ENCODE measurements at places on chromosomes 2 and 18. TPM values are rescaled to one million over a fixed set of nuclear protein-coding genes. Genes with fewer than 3 reads are reported as not detected.

DNA sequence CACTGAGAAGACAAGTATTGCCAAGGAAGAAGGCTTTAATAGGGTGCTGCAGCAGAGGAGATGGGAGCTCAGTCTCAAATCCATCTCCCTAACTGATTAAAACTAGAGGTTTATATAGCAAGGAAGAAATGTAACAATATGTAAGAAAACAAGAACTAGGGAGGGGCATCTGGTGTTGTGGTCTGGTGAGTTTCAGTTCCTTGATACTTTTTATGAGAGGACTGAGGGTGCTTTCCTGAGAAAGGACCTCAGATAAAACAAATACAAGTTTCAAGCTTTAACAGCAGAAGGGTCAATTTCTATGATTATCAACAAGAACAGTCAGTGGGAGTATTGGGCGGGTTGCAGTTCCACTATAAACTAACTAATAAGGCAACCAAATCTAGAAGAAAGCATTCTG is 1967.5 kb downstream of the SUCLG1 start:
- DNase-seq: no peak
- H3K36me3 ChIP-seq: no peaks in the 10 kb centered on the region
- H3K4me3 ChIP-seq: no peak overlapping the region

ERCC3 gene
- total RNA-seq: 64.8 TPM

PAX3 gene
- not detected for total RNA-seq

DNA sequence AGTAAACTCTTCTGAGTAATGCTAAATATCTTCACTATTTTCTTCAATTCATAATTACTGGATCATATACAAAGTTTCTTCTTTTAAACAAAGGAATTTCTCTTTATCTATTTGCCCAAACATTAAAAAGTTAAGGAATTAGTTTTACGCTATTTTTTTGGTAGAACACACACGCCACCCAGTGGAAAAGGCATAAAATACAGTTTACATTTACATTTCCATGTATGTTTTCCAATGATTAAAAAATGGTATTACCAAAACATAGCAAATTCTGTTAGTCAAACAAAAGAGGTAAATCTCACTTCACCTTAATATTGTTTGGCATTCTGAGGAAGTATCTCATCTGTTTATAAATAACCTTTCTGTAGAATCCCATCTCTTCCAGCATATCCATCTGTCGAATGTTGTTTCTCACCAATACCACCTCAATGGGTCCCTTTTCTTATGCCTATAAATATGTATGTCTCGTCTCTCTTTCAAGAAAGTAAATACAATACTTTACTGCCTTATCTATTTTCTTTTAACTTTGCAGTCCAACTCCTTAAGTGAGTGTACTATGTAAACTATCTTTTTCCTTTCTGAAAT is 7.2 kb downstream of the BOLL start:
- no peaks in the 10 kb centered on the region for H3K36me3 ChIP-seq
- no peak overlapping the region for H3K4me3 ChIP-seq
- H3K27ac ChIP-seq: no peak overlapping the region

GRCh38 chr18:2981212-2981728 is 31.7 kb downstream of the LPIN2 start:
- no peaks in the 10 kb centered on the region for H3K27me3 ChIP-seq
- H3K4me3 ChIP-seq: peak overlapping the region; percentile 89
- peak overlapping the region; percentile 94 for H3K27ac ChIP-seq
- peaks cover 23% of the 10 kb centered on the region for H3K36me3 ChIP-seq
- no peak for DNase-seq
- H3K4me1 ChIP-seq: peaks cover 67% of the 10 kb centered on the region

DNA sequence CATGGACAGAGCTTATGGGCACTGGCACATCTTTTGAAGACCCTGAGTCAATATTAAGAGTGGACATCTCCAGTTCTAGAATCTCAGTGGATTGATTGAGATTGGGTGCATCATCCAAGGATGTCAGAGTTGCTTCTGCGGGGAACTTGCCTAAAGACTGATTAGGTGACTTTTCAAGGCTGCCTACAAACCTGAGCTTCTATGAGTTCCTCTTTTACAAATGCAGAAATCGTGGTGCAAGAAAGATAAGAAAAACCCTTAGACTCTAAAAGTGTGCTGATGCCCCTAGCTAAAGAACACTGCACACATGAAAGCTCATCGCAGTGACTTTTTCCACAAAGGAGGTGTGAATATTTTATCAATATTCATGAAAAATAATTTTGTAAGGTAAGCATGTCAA is 86.8 kb upstream of the NEDD4L start:
- H3K27me3 ChIP-seq: peaks cover 24% of the 10 kb centered on the region
- H3K4me3 ChIP-seq: no peak overlapping the region

CCNT2 gene
- 50.3 TPM for total RNA-seq

SGO2 gene
- total RNA-seq: 35.0 TPM

IL1B gene
- total RNA-seq: 0.19 TPM

GRCh38 chr2:41544709-41545108 is 503.1 kb upstream of the PKDCC start:
- no peaks in the 10 kb centered on the region for H3K4me1 ChIP-seq
- no peaks in the 10 kb centered on the region for H3K27me3 ChIP-seq
- H3K4me3 ChIP-seq: no peak overlapping the region
- DNase-seq: no peak
- no peak overlapping the region for H3K27ac ChIP-seq

- peak overlapping the region; percentile 72 for H3K4me3 ChIP-seq
- H3K27ac ChIP-seq: no peak overlapping the region
- no peak for DNase-seq
- peaks cover 79% of the 10 kb centered on the region for H3K27me3 ChIP-seq
- H3K36me3 ChIP-seq: peaks cover 7% of the 10 kb centered on the region
- peaks cover 15% of the 10 kb centered on the region for H3K4me1 ChIP-seq
Observed at GRCh38 chr2:203534621-203535077, 452 bp downstream of the RAPH1 start.

DNA sequence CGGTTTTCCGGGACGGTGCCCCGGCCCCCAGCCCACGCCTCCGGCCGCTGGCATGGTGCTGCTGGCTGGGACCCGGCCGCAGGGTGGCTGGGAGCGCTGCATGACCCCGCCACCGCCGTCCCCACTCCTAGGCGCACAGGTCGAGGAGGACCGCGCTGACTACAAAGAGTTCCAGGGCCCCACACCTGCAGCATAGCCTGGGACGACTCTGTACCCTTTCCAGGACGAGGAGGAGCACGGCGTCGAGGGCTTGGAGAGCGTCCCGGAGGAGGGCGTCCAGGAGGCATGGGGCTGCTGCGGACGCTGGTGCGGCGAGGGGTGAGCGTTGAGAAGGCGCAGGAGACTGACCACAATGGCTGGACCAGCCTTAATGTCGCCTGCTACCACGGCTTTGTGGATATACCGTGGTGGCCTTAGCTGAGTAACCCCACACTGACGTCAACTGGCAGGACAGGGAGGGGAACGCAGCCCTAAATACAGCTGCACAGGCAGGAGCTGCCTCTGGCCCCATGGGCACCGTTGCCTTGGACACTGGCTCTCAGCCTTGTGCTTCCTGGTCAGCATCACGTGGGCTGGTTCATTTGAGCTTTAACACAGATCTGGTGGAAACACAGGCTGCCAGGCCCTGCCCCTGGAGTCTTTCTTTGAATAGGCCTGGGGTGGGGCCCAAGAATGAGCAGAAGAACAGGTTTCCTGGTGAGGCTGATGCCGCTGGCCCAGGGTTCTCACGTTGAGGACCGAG is 40.9 kb upstream of the TRIM43B start:
- H3K4me1 ChIP-seq: peaks cover 10% of the 10 kb centered on the region
- peak overlapping the region; percentile 81 for H3K4me3 ChIP-seq
- peaks cover 10% of the 10 kb centered on the region for H3K27me3 ChIP-seq
- peaks cover 24% of the 10 kb centered on the region for H3K36me3 ChIP-seq
- no peak for DNase-seq
- H3K27ac ChIP-seq: peak overlapping the region; percentile 80

DNA sequence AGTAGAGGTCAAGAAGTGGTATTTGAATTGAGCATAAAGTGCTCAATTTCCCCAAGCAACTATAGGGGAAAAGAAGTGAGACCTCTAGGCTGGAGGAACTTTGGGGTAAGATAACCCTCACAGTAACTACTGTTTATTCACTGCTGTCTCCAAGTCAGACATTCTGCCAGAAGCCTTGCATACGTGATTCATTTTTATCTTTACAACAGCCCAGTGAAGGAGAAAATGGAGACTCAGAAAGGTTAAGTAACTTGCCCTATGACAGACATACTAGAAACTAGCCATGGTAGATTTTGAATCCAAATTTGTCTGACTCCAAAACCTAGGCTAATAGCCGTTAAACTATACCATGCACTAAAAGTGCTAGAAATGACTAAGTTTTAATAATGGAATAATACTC is 28.4 kb downstream of the DNAJC10 start:
- no peak overlapping the region for H3K27ac ChIP-seq
- H3K36me3 ChIP-seq: peaks cover 52% of the 10 kb centered on the region
- peaks cover 7% of the 10 kb centered on the region for H3K4me1 ChIP-seq
- no peak for DNase-seq
- H3K27me3 ChIP-seq: no peaks in the 10 kb centered on the region

DNA sequence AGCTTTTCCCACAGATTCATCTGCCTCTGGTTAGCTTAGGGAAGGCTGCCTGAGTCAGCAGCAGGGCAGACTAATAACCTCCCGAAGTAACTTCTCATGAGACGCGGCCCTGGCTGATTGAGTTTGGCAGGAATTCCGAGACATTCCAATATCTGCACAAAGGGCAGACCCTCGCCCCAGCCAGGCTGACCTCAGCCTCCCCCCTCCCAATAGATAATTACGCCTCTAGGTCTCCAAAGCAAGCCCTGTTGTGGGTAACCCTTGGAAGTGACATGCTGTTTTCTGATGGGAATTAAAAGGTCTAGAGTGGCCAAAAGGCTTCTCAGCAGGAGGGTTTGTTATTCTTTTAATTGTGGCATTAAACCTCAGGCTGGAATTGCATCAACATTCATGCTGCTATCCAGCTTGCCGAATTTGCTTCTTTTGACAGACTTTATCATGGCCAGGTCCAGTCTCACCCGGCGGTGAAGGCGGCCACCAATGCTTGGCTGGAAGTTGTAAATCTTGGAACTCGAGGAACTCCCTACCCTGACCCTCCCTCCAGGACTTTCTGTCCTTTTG is 98.0 kb upstream of the SLC14A2 start:
- no peaks in the 10 kb centered on the region for H3K36me3 ChIP-seq
- no peak overlapping the region for H3K27ac ChIP-seq
- no peak overlapping the region for H3K4me3 ChIP-seq

GRCh38 chr18:59905686-59906091 is 5.9 kb downstream of the PMAIP1 start:
- H3K27ac ChIP-seq: no peak overlapping the region
- no peak overlapping the region for H3K4me3 ChIP-seq
- DNase-seq: no peak
- H3K4me1 ChIP-seq: peaks cover 53% of the 10 kb centered on the region
- no peaks in the 10 kb centered on the region for H3K27me3 ChIP-seq
- peaks cover 18% of the 10 kb centered on the region for H3K36me3 ChIP-seq

PPIL3 gene
- 44.2 TPM for total RNA-seq

DNA sequence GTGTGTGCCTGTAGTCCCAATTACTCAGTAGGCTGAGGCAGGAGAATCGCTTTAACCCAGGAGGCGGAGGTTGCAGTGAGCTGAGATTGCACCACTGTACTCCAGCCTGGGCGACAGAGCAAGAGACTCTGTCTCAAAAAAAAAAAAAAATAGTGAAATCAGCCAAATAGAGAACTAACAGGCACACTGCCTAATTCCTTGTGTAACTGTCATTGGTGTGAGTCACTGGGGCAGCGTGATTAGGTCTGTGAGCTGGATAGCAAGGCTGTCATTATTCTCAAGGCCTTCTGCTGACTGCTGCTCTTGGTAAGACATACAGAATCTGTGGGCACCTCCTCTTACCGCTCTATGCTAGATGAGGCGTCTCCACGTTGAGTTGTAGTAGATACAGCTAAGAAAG is 270.3 kb downstream of the NEDD4L start:
- H3K36me3 ChIP-seq: no peaks in the 10 kb centered on the region
- no peak overlapping the region for H3K4me3 ChIP-seq
- peaks cover 23% of the 10 kb centered on the region for H3K4me1 ChIP-seq
- peaks cover 9% of the 10 kb centered on the region for H3K27me3 ChIP-seq
- no peak for DNase-seq

GRCh38 chr18:54824761-54825160 is 3.5 kb upstream of the RAB27B start:
- H3K27me3 ChIP-seq: peaks cover 49% of the 10 kb centered on the region
- H3K36me3 ChIP-seq: no peaks in the 10 kb centered on the region
- no peak overlapping the region for H3K4me3 ChIP-seq
- no peak for DNase-seq
- H3K27ac ChIP-seq: no peak overlapping the region

DNA sequence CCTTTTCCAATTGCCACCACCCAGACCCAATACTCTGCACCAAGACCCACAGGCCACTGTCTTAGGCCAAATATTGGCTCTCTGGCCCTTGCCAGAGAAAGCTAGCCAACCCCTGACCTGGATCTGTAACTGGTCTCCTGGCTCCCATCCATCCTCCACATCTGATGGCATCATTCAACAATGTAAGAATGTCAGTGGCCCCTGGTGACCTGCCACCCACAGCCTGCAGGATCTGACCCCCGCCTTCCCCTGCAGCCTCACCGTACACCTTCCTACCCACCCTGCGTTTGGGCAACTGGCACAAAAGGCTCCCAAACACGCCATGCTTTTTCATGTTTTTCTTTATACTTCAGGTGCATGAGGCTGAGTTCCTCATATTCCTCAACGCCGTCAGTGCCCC is 60.0 kb upstream of the ASAP2 start:
- no peaks in the 10 kb centered on the region for H3K4me1 ChIP-seq
- H3K36me3 ChIP-seq: no peaks in the 10 kb centered on the region
- DNase-seq: no peak

GRCh38 chr2:196338440-196338839 is 167.1 kb upstream of the STK17B start:
- DNase-seq: no peak
- H3K4me1 ChIP-seq: peaks cover 6% of the 10 kb centered on the region
- peaks cover 7% of the 10 kb centered on the region for H3K27me3 ChIP-seq
- no peaks in the 10 kb centered on the region for H3K36me3 ChIP-seq
- no peak overlapping the region for H3K27ac ChIP-seq

DNA sequence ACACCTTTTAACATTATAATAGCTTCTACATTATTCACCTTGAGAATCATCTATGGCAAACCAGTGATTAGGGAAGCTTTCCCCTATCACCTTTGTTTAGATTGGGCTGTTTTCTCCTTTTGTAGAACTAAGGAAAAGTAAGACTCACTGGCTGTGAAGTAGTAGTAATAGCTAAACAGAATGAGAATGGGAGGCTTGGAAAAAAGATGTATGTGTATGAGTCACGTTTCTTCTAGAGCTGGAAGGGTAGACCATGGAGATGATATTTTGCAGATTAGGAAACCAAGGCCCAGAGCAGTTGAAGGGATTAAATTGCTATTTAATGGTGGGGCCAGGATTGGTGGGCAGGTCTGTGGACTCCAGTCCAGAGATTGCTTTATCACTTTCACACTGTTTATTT is 214.5 kb downstream of the MCFD2 start:
- H3K27ac ChIP-seq: no peak overlapping the region
- no peak overlapping the region for H3K4me3 ChIP-seq
- H3K36me3 ChIP-seq: peaks cover 2% of the 10 kb centered on the region

FBXO41 gene
- total RNA-seq: 33.6 TPM

Measured in activated naive CD8-positive, alpha-beta T cell treated with anti-CD3 and anti-CD28 coated beads, Interleukin-2, amount 10 ng/mL, durations not matched to agents 7 days and 5 days (primary cell).